ENCODE measurements at places on chromosomes 13 and 19. TPM values are rescaled to one million over a fixed set of nuclear protein-coding genes. Genes with fewer than 3 reads are reported as not detected.

The ZNF541 gene
- 0.56 TPM for total RNA-seq

The NLRP11 gene
- not detected for total RNA-seq

GRCh38 chr19:17495639-17496296, 15.7 kb upstream of the PGLS start:
- DNase-seq, result no peak

GRCh38 chr19:30525383-30525782, 153.2 kb downstream of the ZNF536 start:
- DNase-seq, result no peak

- DNase-seq, result no peak
Observed at GRCh38 chr19:45243144-45243732, 2.0 kb downstream of the EXOC3L2 start.
